ENCODE measurements at places on chromosomes 12 and 14.

- DNase-seq = no peak
Observed at GRCh38 chr14:64159588-64159987, 134.6 kb downstream of the ESR2 start.

DNA sequence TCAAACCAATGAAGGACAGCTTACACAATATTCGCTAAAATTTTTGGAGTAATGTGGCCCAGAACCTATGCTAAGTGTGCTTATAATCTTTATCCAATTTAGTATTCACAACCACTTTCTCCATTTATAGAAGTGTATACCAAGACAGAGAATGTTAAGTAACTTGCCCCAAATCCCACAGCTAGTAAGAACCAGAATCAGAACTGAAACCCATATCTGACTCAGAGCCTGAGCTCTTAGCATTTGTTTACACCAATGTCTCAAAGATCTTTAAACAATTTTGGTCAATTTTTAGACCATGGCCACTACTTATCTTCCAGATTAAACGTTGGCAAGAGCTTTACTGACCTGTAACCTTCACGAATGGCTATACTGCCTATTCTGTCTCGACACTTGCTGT lies 53.0 kb downstream of the PAPLN start:
- no peak for DNase-seq

DNA sequence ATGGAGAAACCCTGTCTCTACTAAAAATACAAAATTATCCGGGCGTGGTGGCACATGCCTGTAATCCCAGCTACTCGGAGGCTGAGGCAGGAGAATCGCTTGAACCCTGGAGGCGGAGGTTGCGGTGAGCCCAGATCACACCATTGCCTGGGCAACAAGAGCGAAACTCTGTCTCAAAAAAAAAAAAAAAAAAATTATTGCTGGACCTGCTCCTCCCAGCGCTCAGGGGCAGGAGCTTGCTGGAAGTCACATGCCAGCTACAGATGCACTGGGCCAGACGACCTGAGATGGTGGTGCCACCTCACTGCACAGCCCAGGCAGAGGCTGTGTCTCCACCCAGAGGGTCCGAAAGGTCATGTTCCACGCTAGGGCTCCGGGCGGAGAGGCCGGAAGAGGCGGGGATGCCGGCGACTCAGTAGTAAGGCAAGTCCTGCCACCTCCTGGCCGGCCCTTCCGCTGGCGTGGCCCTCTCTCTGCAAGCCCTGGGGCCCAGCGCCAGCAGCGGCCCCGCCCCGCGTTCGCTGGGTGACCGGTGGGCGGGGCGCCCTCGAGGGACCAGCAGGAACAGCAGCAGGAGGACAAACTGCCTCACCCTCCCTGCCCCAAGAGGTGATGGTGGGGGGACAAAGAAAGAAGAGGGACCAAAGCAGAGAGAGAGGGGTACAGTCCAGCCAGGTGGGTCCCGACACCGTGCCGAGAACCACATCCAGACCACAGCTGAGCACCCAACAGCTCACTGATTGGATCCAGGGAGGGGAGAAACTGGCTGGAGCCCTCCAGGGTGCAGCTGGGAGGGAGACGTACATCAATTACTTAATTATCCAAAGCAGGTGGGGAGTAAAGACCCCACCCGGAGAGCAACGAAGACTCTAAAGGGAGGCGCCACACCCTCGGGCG lies 3.6 kb upstream of the RHOF start:
- no peak for DNase-seq

- no peak for DNase-seq
Observed at GRCh38 chr14:104794099-104794498, 1.4 kb downstream of the AKT1 start.

- DNase-seq = no peak
Observed at GRCh38 chr12:88750867-88751543, 170.7 kb upstream of the KITLG start.

DNA sequence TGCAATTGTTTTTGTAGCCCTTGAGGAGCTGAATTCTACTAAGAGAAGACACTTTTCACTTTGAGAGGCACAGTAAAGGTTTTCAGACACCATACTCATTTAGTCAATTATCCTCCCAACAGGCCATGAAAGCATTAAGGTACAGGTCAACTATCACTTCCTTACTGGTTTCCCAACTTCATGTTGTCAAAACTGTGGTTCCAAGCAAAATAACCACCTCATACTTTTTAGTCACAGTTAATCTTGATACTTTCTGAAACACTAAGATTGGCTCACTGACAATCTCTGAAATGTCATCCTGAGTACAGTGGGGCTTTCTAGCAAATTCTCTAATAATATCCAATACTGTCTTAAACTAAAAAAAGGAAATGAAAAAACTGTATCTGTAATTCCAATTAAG lies 71.7 kb downstream of the SLC2A13 start:
- no peak for DNase-seq

DNA sequence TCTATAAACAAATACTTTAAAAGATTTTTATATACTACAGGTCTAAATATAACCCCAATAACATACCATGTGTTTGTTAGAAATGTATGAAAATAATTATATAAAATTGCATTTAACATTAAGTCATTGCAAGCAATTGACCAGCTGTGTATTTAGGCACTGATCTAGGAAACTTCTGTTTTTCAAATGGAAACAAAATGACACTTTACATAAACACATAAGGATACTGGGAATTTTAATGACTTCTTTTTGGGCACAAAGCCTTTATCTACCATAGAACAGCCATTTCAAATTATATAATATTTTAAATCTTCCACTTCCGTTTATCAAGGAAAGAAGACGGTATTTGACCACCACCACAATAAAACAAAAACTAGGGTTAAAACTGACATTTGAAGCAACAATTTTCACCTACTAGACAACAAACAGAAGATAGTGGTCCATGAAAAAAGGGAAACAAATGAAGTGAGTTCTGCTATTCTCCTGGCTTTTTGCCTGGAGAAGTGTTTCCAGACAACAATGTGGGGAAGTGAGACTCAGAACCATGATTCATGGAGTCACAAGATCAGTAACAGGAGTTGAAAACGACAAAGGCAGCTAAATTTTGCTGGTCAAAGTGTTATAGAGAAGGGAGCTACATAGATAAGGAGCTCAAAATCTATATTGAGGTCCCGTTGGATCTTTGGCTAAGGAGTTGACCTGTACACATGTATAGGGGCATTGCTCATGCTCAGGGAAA lies 475.1 kb downstream of the TRHDE start:
- no peak for DNase-seq

GRCh38 chr14:34496679-34497513 lies 34.9 kb upstream of the SPTSSA start:
- DNase-seq = no peak

GRCh38 chr12:6368906-6369525 lies 6.3 kb downstream of the SCNN1A start:
- DNase-seq = no peak

DNA sequence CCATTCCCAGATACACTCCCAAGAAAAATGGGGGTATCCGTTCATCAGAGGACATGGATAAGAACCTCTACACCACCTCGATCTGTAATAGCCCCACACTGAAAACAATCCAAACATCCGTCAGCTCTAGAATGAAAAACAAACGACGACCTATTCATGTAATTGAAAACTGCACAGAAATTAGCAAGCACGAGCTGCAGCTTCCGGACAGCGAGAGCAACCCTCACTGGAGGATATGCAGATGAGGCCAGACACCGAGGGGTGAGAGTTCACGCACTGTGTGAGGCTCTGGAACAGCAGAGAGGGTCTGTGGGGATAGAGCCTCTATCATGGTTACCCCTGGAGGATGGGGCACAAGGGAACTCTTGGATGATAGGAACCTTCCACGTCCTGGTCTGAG lies 143.9 kb upstream of the NCOR2 start:
- no peak for DNase-seq

- DNase-seq = peak; percentile 20
Observed at GRCh38 chr12:51531978-51532497, 59.0 kb upstream of the SCN8A start.

- no peak for DNase-seq
Observed at GRCh38 chr12:6697584-6698351, 2.8 kb downstream of the PIANP start.

- DNase-seq = no peak
Observed at GRCh38 chr12:131487388-131488124, 223.3 kb upstream of the SFSWAP start.

GRCh38 chr12:5417500-5417899 lies 14.4 kb upstream of the NTF3 start:
- DNase-seq = no peak

- no peak for DNase-seq
Observed at GRCh38 chr12:32698285-32698684, 19.2 kb downstream of the DNM1L start.

GRCh38 chr12:67630373-67631088 lies 18.0 kb upstream of the DYRK2 start:
- DNase-seq = peak; percentile 39

GRCh38 chr12:96347130-96347699 lies 53.0 kb downstream of the CDK17 start:
- DNase-seq = no peak

GRCh38 chr12:38811814-38812356 lies 93.5 kb downstream of the CPNE8 start:
- DNase-seq = no peak

- no peak for DNase-seq
Observed at GRCh38 chr14:95943699-95944098, 67.1 kb downstream of the TUNAR start.

GRCh38 chr14:20331053-20331613 lies 1.9 kb downstream of the CCNB1IP1 start:
- no peak for DNase-seq

GRCh38 chr14:65151609-65151956 lies 49.3 kb upstream of the MAX start:
- no peak for DNase-seq

DNA sequence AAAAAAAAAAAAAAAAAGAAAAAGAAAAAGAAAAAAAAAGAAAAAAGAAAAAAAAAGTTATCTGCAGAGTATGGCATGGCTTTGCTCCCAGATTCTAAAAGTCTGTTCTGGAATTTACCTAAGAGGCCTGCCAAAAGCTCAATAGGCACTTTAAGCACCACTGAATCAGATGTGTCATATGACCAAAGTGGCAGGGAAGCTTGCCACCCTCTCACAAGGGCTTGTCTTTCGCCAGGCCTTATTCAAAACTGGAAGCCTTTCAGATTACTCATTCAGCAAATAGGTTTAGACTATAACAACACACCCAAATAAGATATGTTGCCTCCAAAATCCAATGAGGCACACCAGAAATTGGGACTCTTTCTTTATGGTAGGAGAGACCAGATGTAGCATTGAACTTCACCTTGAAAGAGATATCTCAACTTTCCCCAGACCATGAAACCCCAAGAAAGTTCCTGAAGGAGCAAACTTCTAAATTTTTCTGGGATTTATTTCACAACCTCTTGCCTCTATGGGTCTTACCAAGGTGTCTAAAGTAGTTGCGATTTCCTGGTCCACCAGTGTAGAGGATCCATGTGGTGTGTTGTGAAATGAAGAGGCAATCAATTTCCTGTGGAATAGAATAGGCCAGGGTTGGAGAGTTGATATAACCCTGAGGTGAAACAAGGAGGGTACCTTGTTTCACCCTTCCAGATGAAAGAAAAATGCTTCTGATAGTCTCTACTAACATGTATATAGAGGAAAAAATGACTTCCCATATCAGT lies 218.8 kb downstream of the DAD1 start:
- no peak for DNase-seq

GRCh38 chr12:6040815-6041214 lies 83.7 kb downstream of the VWF start:
- no peak for DNase-seq

DNA sequence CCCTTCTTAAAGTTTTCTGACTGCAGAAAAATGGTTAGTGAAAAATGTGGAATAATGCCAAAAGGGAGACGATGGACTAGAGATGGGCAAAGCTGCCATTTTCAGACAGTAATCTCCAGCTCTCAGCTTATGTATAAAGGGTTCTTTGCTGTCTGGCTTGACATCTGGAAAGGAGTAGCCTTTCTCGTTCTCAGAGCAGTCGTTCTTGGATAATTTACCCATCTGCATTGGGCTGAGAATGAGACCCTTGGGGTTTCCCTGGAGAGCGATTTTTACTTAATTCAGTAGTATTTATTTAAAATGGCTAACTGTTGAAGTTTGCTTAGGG lies 1.2 kb downstream of the NUDT4 start:
- no peak for DNase-seq

DNA sequence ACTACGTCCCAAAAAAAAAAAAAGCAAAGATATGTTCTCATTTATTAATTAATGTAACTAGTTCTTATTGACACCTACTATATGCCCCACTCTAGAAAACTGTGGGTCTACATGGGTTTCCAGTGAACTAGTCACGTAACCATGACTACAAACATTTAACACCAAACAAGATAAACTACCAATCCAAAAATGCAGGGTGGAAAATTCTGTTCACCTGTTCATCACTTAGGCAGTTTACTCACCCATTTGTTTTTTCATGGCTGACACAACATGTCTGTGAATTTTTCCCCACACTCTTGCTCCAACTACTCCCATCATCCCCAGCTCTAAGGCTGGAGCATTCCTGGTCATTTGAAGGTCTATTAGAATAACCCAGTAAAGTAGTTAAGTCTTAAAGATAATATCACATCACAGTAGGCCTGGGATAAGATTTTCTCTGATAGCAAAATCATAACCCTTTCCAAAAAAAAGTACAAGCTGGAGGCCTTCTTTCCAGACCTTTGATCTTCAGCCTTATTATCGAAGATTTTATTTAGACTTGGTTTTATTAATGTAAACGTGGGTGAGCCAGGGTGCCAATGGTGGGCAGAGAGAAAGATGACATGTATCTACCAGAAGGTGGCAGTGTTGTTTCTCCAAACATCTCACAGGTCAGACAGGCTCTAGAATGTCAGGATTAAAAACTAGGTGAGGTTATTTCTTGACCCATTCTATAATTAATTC lies 61.6 kb upstream of the DAAM1 start:
- no peak for DNase-seq

DNA sequence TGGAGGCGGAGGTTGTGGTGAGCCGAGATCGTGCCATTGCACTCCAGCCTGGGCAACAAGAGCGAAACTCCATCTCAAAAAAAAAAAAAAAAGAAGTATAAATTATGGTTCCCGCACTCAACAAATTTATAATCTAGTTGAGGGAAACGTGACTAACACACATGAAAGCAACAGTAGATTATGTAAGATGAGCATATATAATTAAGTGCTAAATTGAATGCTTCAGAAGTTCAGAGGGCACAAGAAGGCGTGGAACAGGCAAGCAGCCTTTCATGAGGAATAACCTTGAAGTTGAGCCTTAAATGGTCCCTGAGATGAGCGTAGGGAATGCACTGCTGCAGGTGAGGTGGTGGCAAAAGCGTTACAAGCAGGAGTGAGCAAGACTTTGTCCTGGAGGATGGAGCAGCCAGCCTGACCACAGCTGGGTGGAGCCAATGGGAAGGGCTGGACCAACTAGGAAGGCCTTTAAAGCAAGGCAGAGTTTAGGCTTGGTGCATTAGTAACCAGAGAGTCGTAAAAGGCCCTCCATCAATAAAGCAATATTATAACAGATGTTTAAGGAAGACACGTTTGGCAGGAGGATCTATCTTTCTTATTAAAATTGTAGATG lies 30.6 kb upstream of the TUBA1A start:
- no peak for DNase-seq

- no peak for DNase-seq
Observed at GRCh38 chr14:79578470-79578869, 632.8 kb downstream of the DIO2 start.
